Naive thymus-derived CD4-positive, alpha-beta T cell (primary cell): ENCODE measurements at places on chromosomes 3 and 15.

DNA sequence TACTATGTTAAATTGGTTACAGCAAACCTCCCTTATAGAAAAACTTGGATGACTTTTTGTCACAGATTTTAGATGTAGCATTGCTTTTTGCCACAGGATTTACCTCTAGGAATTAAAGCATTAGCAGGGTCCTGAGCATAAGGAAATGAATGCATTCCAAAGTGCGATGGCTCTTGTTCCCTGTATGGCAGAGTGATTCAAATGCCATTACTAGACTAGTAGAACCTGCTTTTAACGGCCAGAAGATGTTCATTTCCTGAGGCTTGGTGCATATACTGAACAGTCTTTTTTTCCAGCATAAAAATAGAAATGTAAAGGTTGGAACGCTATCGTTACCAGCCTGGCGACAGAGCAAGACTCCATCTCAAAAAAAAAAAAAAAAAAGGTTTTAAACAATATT lies 59.4 kb downstream of the WNT5A start:
- no peak for DNase-seq

DNA sequence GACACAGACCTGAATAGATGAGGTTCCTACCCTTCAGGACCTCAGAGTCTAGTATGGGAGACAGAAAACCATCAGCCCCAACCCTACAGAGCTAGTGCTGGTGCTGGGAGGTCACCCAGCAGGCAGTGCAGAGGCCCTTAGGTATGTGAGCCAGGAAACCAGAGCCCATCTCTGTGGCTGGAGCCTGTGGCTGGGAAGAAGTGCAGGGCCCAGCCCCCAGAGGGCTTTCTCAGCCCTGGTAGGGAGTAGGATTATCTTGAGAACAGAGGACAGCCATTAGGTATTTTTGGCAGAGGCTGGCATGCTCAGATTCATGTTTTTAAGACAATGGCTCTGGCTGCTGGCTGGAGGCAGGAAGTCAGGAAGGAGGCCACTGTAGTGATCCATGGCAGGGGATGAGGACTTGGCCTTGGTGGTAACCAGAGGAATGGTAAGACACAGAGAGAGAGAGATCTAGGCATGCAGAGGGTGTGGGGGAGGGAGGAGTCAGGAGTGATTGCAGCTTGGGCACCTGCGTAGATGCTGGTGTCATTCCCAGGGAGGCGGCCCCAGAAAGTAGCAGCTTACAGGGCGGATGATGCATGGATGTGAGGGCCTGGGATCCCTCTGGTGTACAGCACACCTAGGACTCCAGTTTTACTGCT lies 220.9 kb upstream of the EIF1B start:
- DNase-seq = no peak

- no peak for DNase-seq
These were observed 46.2 kb downstream of the KBTBD8 start for GRCh38 chr3:67044295-67044694.

DNA sequence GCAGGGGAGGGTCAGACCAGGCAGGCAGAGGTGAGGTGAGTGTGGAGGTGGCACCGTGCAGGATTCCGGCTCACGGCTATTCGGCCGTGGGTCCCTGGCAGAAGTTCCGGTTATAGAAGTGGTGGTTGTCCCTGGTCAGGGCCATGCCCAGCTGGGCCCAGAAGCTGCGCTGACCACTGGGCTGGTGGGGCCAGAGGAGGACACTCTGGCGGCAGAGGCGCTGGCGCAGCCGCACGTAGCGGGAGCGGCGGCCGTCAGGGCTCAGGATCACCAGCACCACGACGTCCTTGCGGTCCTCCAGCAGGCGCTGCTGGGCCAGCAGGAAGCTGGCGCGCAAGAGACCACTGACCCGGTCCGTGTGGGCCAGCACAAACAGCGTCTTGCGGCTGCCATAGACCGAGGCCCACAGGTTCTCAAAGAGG lies 4.3 kb downstream of the TLR9 start:
- DNase-seq = no peak

DNA sequence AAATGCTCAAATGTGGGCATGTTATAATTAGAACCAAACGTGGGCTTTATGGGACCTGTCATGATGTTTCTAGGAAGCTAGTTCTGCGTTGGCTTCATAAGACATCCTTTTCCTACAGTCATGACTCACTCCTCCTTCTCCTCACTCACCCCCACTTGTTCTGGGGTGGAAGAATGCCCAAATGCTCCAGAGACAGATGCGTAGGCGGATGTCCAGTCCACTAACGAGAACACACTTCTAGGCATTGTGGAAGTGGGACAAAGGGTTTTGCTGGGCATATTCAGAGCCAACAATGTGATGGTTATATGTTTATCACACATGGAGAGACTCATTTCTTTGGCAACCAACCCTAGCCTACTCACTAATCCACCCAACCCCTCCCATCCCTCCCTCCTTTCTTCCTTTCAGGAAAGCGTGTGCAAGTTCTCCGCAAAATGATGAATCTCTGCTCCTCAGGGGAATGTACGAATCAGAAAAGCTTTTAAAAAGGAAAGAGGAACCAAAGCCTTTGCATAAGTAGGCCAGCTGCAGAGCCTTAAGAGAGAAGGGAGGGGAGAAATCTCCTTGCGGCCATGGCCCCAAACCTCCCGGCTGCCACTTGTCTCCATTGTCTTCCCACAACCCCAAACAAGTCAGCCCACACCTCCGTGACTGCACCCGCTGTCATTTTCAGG lies 123.0 kb upstream of the SPRED1 start:
- DNase-seq = no peak

GRCh38 chr3:176914764-176915163 lies 282.5 kb downstream of the TBL1XR1 start:
- no peak for DNase-seq

DNA sequence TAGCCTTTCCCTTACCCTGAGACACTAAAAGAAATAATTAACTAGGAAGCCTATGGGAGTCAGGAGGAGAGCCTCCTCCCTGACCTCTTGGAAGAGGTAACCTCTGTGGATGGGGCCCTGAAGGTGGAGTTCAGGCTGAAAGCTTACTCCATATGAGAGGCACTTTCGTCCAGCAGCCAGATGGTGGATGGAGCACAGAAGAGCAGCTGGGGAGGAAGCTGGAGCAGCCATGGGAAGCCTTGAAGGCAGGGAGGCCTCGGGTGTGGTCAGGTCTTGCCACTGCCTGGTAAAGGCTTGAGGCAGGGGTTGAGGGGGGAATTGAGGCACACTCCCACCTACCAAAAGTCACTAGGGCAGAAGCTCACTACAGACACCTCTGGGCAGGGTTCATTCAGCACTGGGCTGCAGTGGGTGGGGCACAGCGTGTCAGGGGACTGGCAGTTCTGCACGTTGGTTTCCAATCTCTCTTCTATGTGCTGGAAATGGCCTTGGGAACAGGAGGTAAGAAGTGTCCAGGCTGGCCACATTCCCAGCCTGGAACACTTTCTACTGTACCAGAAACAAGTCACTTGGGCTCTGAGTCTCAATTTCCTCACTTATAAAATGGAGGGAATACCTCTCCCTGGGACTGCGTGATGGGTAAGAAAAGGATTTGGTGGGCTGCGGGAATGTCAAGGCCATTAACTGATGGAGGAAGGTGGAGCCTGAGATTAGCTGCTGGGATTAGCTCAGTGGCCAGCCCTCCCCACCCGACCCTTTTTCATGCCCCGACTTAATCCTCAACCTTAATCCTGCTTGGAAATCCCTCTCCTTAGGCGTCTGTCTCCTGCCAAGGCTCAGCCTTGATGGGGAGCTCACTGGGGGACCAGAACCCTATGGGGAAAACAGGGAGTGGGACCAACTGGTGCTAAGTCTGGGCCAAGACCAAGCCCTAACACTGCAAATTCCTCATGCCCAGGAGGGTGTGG lies 5.4 kb downstream of the PCBP4 start:
- DNase-seq = no peak

- no peak for DNase-seq
These were observed 110.6 kb upstream of the NANOGP8 start for GRCh38 chr15:35195649-35196048.

- no peak for DNase-seq
These were observed 237.0 kb downstream of the UACA start for GRCh38 chr15:70526221-70526973.

- no peak for DNase-seq
These were observed 116.0 kb upstream of the CBLB start for GRCh38 chr3:105984837-105985236.
